Activated CD4-positive, alpha-beta T cell treated with anti-CD3 and anti-CD28 coated beads for 4 hours (primary cell): ENCODE measurements at places on chromosomes 6 and 20.

GRCh38 chr6:113306552-113307145 is 550.5 kb upstream of the MARCKS start:
- DNase-seq, result peak; percentile 19

DNA sequence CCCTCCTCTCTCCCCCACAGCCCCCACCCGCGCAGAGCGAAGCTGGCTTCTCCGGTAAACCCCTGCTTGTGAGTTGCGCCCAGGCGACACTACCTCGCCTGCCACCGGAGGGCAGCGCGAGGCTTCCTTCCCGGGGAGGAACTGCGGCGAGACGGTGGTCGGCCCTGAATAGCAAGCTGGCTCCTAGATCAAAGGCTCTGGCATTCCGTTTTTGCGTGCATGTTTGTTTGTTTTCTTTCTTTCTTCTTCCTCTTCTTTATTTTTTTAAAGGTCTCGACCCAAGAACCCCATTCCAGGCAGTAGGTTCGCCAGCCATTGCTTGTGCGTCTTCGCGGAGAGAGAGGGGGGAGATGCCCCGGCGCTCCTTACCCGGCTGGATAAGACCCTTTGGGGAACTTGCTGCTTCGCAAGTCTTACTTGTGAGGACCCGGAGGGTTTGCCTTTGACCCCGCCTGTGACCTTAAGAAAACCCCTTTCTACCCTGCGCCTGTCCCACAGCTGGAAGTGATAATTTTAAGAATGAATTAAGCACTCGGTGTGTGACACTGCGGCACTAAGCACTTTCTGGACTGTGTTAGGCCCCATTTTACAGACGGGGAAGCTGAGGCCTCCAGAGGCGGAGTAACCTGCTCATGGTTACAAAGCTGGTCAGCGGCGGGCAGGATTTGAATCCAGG is 92.7 kb upstream of the SIRPA start:
- DNase-seq, result no peak

DNA sequence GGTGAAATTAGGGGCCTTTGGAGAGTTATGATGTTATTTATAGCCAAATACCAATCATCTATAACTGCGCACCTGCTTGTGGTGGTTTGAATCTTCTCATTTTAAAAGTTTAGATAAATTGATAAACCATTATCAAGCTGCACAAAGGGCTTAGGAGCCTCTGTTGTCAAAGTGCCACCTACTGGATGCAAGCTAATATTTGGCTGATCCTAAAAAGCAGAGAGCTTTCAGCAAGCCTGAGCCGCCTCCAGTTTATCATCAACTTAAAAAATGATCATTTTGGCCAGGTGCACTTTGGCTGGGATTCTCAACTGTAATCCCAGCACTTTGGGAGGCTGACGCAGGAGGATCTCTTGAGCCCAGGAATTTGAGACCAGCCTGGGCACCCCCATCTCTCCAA is 58.5 kb upstream of the ATXN1 start:
- DNase-seq, result peak; percentile 8

- peak; percentile 67 for DNase-seq
Observed at GRCh38 chr6:31128093-31128676, 7.9 kb upstream of the CDSN start.

GRCh38 chr6:139449611-139450000 is 75.2 kb upstream of the CITED2 start:
- DNase-seq, result no peak

- no peak for DNase-seq
Observed at GRCh38 chr6:31907158-31907813, 5.4 kb upstream of the ZBTB12 start.

GRCh38 chr6:17983730-17984129 is 3.7 kb downstream of the KIF13A start:
- DNase-seq, result no peak

DNA sequence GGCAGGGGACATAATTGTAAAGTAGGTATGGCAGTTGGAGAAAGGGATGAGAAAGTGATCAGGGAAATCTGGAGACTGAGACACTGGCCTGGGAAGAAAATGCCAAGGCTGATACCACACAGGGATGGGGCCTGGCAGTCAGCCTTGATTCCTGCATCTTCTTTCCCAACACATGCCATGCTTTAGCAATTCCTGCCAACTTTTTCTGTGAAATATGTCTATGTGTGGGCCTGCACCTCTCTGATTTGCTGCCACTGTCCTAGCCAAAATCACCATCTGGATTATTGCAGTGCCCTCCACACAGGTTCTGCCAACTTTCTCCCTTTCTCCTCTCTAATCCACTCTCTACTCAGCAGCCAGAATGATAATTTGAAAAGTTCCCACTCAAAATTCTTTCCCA is 759.8 kb upstream of the CITED2 start:
- no peak for DNase-seq

DNA sequence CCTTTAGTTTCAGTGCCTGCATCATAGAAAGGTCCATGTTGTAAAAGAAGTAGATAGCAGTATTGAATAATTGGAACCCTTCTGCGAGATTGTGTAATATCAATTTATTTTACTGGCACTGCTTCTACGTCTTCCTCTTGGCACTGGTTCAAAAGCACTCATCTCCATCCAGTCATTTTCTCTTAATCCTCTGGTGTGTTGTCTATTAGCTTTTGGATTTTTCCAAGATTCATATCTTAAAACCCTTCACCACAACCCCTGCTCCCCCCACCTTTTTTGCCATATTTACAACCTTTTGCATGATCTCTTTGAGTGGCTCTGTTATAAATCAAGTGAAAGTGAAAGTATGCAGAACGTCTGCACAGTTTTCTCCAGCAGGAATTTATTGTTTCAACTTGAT is 76.6 kb upstream of the HSF2 start:
- no peak for DNase-seq

DNA sequence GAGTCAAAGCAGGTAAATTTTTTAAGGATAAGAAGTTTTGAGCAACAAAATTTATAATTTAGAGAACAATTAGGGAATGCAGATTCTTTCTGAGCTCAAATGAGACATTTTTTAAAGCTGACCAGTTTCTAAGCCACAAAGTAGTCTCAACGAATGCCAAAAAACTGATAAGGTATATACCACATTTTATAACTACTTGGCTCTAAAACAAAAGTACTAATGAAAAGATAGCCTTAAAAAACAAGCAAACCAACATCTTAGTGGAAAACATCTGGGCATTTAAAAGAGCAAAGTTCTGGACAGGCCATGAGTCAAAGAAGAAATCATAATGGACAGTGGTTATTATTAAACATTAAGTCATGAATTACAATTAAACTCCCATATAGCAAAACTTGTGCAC is 23.2 kb upstream of the RNF146 start:
- DNase-seq, result no peak

GRCh38 chr20:7540018-7540417 is 400.2 kb downstream of the HAO1 start:
- DNase-seq, result no peak

GRCh38 chr20:50415516-50416268 is 94.5 kb upstream of the PTPN1 start:
- DNase-seq, result no peak

- DNase-seq, result no peak
Observed at GRCh38 chr6:57283106-57283505, 34.3 kb upstream of the PRIM2 start.

DNA sequence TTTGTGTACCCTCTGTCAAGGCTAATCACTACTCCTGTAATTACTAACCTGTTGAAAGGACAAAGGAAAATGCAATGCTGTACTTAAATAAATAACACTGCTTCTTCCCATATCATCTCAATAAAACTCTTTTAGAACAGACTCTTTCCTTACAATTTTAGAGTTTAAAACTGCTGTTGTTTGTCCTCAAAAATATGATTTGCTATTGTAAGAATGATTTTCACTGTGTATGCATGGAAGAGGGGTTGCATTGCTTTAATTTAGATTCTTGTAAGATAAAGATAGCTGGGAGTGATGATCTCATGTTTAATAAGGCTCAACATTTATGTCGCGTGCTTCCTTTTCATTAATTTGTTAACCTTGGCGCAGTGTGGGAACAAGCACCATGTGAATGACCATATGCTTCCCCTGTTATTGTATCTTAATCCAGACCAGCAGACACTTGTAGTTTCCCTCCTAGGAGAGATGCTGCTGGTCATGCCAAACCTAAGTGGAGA is 89.8 kb upstream of the ATXN1 start:
- DNase-seq, result no peak

DNA sequence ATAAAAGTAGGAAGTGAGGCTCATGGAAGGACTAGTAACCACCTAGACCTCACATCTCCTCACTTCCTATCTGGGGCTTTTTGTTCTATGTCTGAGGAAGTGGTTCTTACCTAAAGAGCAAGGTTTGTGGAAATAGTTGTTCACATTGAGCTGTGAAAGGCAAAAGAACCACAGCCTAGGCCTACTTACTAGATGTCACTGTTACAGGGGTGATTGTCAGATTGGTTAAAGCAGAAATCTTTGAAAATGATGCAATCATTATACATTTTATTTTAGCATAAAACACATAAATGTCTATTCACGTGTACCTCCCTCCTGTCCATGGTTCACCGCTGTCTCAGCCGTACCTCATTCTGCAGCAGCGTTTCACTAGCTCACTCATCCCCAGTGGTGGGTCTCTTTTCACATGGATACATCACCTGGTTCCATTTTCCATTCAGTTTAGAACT is 268.8 kb downstream of the TMEM242 start:
- peak; percentile 24 for DNase-seq

DNA sequence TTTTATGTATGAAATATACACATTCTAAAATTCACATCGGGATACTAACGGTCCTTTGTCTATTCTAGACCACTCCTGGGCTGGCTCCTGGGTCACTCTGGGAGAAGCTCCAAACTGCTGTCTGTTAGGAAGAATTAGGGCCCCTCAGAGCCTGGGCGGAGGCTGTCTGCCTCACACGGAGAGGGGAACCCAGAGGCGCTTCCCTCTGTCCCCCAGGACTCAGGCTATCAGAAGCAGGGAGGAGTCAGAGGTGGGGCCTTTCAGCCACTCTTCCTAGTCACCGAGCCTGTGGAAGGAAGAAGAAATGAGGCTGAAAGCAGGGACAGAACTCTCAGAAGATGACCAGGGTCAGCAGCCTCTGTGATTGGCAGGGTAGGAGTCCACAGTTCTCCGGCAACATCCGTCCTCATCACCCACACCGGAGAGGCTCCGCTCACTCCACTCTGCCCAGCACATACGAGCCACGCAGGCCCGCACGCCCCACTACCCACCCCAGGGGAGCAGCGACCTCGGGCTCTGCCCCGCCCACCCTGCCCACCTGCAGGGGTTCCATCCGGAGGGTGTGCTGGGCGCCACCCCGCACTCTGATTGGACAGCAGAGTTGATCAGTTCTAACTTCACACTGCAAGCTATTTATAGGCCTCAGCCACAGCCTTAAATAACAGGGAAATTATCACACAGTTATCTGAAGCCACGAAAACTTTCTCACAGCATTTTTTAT is 182.1 kb upstream of the AFDN start:
- no peak for DNase-seq

- no peak for DNase-seq
Observed at GRCh38 chr20:51446656-51447055, 95.9 kb downstream of the NFATC2 start.

DNA sequence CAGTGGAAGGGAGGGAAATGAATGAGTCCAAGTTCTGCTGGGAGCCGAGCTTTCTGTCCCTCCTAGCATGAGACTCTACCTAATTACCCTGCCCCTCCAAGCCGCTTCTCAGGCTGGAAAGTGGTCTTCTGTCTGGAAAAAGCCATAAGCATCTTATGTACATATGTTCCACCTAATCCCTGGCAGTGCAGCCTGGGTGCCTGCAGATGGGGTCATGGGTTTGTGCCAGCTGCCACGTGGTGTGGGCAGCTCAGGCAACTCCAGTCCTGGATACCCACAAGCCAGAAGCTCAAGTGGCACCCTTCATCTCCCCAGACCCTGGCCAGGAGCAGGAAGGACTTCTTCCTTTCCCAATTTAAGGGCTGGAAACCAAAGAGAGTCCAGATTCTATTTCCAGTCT is 253.1 kb downstream of the LY86 start:
- DNase-seq, result no peak
